ENCODE measurements at places on chromosomes 2 and 18. TPM values are rescaled to one million over a fixed set of nuclear protein-coding genes. Genes with fewer than 3 reads are reported as not detected.

Gene EPB41L3
- 68.9 TPM for total RNA-seq

- no peaks in the 10 kb centered on the region for H3K36me3 ChIP-seq
- peak overlapping the region; percentile 58 for H3K27ac ChIP-seq
- H3K27me3 ChIP-seq, result no peaks in the 10 kb centered on the region
- DNase-seq, result no peak
- H3K4me1 ChIP-seq, result peaks cover 6% of the 10 kb centered on the region
- H3K4me3 ChIP-seq, result no peak overlapping the region
These were observed 75.0 kb downstream of the CTIF start for GRCh38 chr18:48613589-48614404.

DNA sequence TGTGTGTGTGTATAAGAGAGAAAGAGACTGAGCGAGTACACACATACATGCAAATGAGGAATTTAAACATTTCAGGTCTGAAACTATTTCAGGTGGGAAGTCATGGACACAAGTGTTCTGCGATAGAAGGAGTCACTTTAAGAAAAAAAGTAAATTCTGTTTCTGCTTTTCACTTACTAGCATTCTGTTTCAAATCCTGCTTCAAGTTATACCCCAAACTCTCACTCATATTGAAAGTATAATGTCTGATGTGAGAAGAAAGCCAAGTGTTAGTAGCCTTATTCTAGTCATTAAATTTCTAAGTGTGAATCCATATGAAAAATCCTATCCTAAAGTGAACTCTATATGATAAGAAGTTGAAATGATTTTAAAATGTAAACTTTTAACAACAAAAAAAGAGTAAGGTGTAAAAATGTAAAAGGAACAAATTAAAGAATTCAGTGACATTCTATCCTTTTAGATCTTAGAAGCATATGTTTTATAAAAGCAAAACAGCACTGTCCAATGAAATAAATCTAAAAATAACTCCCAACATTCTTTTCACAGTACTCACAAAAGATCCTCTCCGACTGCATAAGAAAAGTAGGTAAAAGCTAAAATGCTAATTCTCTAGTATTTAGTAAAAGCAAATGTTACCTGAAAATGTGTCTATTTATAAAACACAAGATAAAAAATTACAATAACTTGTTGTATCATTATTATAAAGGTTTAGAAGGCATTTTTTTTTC is 570.6 kb downstream of the ZEB2 start:
- H3K4me1 ChIP-seq, result no peaks in the 10 kb centered on the region
- DNase-seq, result no peak
- no peak overlapping the region for H3K4me3 ChIP-seq

DNA sequence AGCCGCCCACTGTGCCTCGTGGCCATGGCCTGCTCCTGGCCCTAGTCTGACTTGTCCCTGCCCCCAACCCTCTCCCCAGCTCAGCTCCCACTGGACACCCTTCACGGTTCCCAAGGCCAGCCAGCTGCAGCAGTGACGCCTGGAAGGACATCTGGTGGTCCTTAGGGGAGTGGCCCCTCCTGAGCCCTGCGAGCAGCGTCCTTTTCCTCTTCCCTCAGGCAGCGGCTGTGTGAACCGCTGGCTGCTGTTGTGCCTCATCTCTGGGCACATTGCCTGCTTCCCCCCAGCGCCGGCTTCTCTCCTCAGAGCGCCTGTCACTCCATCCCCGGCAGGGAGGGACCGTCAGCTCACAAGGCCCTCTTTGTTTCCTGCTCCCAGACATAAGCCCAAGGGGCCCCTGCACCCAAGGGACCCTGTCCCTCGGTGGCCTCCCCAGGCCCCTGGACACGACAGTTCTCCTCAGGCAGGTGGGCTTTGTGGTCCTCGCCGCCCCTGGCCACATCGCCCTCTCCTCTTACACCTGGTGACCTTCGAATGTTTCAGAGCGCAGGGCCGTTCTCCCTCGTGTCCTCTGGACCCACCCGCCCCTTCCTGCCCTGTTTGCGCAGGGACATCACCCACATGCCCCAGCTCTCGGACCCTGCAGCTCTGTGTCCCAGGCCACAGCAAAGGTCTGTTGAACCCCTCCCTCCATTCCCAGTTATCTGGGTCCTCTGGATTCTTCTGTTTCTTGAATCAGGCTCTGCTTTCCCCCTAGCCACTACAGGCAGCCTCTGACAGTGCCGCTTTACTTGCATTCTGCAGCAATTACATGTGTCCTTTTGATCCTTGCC is 35.8 kb downstream of the ANO7 start:
- DNase-seq, result no peak
- H3K27ac ChIP-seq, result no peak overlapping the region
- H3K27me3 ChIP-seq, result no peaks in the 10 kb centered on the region
- H3K4me1 ChIP-seq, result peaks cover 1% of the 10 kb centered on the region
- peaks cover 36% of the 10 kb centered on the region for H3K36me3 ChIP-seq

DNA sequence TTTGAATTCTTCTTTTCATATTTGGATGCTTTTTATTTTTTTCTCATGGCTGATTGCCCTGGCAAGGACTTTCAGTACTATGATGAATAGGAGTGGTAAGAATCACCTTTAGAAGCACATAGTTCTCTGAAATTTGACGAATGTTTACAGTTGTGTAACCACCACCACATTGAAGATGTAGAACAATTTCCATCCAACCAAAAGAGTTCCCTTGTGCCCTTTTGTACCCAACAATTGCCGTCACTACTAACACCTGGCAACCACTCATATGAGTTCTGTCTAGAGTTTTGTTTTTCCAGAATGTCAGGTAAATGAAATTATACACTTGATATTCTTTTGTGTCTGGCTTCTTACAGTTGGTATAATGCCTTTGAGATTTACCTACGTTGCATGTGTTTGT is 28.7 kb upstream of the SLC16A14 start:
- DNase-seq, result no peak
- no peak overlapping the region for H3K27ac ChIP-seq
- no peak overlapping the region for H3K4me3 ChIP-seq
- no peaks in the 10 kb centered on the region for H3K36me3 ChIP-seq
- H3K4me1 ChIP-seq, result no peaks in the 10 kb centered on the region
- no peaks in the 10 kb centered on the region for H3K27me3 ChIP-seq
